ENCODE measurements at places on chromosomes 12 and 14. TPM values are rescaled to one million over a fixed set of nuclear protein-coding genes. Genes with fewer than 3 reads are reported as not detected.

The GPR84 gene
- total RNA-seq: not detected

DNA sequence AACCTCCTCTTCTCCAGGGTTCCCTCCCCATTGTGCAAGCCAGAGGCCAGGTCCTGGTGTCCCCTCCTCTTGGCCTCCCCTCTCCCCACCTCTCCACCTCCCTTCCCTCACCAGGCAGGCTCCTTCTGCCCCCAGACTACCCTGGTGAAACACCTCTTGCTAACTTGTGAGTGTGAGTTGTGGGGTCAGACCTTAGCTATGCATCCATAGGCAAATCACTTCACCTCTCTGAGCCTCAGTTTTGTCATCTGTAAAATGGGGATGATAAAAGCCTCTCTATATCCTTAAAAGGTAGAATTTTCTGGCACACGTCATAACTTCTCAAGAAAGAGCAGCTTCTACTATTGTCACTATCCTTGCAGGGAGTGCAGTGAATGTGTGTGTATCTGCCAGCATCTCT is 7.9 kb upstream of the DIO3 start:
- H3K4me3 ChIP-seq: no peak overlapping the region
- H3K4me1 ChIP-seq: peaks cover 21% of the 10 kb centered on the region
- DNase-seq: no peak
- no peak overlapping the region for H3K27ac ChIP-seq
- no peaks in the 10 kb centered on the region for H3K27me3 ChIP-seq

The AQP5 gene
- total RNA-seq: 1.2 TPM

The TPPP2 gene
- not detected for total RNA-seq

The CELA1 gene
- not detected for total RNA-seq

DNA sequence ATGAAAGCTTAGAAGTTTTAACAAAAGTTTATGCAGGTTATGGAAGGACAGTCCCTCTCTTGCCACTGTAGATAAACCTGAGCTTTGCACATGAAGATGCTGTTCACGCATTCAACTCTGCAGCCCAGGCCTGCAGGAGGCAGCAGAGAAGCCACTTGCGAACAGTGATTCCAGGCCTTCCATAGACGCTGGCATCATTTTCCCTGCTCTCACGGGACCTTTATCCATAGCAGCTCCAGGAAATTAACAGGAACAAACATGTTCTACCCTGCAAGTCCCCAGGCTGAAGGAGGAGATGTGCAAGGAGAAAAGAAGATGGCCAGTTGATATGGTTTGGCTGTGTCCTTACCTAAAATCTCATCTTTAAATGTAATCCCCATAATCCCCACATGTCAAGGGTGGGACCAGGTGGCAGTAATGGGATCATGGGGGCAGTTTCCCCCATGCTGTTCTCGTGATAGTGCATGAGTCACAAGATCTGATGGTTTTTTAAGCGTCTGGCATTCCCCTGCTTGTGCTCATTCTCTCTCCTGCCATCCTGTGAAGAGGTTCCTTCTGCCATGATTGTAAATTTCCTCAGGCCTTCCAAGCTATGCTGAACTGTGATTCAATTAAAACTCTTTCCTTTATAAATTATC is 2.0 kb downstream of the ERP27 start:
- peaks cover 20% of the 10 kb centered on the region for H3K4me1 ChIP-seq
- no peaks in the 10 kb centered on the region for H3K36me3 ChIP-seq
- H3K27ac ChIP-seq: peak overlapping the region; percentile 78
- no peaks in the 10 kb centered on the region for H3K27me3 ChIP-seq

The C12orf54 gene
- not detected for total RNA-seq

DNA sequence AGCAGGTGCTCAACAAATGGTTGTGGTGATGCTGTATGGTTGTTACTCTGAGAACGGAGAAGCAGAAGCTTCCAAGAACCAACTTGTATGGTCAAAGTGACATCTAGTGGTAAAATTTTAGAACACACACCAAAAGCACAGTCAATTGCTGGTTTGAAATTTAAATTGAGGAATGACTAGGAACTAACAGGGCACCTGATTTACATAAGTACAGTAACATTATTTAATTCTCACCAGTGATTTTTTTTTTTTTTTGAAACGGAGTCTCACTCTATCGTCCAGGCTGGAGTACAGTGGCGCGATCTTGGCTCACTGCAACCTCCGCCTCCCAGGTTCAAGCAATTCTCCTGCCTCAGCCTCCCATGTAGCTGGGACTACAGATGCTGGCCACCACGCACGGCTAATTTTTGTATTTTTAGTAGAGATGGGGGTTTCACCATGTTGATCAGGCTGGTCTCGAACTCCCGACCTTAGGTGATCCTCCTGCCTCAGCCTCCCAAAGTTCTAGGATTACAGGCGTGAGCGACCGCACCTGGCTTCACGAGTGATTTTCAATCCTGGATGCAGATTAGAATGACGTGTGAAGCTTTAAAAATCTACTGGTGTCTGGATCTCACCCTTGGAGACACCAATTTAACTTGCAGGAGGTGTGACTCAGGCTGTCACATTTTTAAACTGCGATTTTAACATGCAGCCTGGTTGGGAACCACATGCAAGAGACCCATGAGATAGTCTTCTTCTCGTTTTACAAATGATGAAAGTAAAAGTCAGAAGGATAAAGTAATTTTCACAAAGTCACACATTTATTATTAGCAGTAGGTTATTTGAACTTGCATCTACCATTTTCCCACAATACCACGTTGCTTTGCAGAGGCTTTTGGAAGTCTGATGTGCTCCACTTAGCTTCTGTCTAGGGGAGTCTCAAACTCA is 14.1 kb upstream of the NUMB start:
- H3K36me3 ChIP-seq: no peaks in the 10 kb centered on the region
- H3K4me1 ChIP-seq: peaks cover 7% of the 10 kb centered on the region
- H3K4me3 ChIP-seq: no peak overlapping the region
- no peak overlapping the region for H3K27ac ChIP-seq
- no peaks in the 10 kb centered on the region for H3K27me3 ChIP-seq

DNA sequence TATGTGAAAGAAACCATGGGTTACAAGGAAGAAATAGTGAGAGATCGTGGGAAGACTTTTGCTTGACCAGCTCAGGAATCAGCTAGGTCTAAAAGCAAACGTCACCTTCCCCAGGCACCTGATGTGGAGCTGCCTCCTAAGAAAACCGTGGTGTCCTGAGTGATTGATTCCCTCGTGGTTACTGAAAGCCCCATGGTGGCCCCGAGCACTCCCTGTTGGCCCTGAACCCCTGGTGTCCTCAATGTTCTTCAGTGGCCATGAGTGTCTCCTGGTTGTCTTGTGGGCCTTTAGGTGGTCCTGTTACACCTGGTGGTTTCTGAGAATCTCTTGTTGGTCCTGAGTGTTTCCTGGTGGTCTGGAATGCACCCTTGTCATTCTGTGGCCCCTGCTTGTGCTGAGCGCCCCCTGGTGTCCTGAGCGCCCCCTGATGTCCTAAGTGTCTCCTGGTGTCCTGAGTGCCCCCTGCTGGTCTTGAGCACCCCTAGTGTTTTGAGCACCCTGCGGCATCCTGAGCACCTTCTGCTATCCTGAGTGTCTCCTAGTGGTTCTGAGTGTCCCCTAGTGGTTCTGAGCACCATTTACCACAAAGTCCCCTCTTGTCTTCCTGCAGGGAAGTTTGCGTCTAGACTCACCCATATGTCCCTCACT is 518.7 kb downstream of the TMEM121 start:
- DNase-seq: no peak
- H3K27ac ChIP-seq: no peak overlapping the region
- no peaks in the 10 kb centered on the region for H3K4me1 ChIP-seq
- H3K4me3 ChIP-seq: no peak overlapping the region

The DNAI7 gene
- not detected for total RNA-seq

DNA sequence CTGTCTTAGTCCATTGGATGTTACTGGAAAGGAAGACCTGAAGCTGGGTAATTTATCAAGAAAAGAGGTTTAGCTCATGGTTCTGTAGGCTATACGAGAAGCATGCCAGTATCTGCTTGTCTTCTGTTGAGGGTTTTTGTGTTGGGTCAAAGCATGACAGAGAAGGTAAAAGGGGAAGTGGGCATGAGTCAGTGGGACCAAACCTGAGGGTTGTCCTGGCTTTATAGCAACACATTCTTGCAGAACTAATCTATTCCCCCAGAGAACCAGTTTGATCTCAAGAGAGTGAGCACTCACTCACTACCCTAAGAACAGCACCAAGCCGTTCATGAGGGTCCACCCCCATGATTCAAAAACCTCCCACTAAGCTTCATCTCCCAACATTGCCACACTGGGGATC is 19.0 kb upstream of the KRAS start:
- H3K4me1 ChIP-seq: peaks cover 4% of the 10 kb centered on the region
- H3K4me3 ChIP-seq: no peak overlapping the region
- no peaks in the 10 kb centered on the region for H3K27me3 ChIP-seq
- H3K36me3 ChIP-seq: no peaks in the 10 kb centered on the region

GRCh38 chr14:22338381-22338780 is 250.6 kb downstream of the DAD1 start:
- no peaks in the 10 kb centered on the region for H3K27me3 ChIP-seq
- no peak overlapping the region for H3K4me3 ChIP-seq
- H3K36me3 ChIP-seq: no peaks in the 10 kb centered on the region
- H3K27ac ChIP-seq: no peak overlapping the region
- DNase-seq: no peak
- peaks cover 3% of the 10 kb centered on the region for H3K4me1 ChIP-seq

The RASAL1 gene
- total RNA-seq: not detected

The DEGS2 gene
- total RNA-seq: 1.8 TPM

DNA sequence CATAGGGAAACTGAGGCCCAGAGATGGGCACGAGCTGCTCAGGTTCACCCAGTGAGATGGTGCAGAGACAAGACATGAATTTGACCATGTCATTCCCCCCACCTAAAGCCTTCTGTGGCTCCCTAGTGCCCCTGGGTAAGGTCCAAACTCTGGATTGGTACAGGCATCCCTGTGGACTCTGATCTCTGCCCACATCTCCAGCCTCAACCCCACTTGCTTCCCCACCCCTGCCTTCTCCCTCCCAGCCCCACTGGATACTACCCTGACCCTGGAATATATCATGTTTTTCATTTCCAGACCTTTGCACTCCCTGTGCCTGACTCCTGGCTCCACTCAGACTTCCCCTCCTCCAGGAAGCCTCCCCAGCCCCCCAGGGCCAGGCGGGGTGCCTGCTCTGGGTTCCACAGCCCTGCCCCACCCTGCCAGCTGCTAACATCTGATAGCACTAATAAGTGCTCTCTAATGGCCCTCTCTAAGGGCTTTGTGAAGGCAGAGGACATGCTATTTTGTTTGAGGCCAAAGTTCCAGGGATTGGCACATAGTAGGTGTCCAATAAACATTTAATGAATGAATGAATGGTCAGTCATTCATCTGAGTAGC is 1.1 kb upstream of the SDSL start:
- H3K27me3 ChIP-seq: no peaks in the 10 kb centered on the region
- H3K4me3 ChIP-seq: no peak overlapping the region
- peak overlapping the region; percentile 85 for H3K27ac ChIP-seq
- H3K4me1 ChIP-seq: peaks cover 10% of the 10 kb centered on the region
- peak; percentile 32 for DNase-seq

DNA sequence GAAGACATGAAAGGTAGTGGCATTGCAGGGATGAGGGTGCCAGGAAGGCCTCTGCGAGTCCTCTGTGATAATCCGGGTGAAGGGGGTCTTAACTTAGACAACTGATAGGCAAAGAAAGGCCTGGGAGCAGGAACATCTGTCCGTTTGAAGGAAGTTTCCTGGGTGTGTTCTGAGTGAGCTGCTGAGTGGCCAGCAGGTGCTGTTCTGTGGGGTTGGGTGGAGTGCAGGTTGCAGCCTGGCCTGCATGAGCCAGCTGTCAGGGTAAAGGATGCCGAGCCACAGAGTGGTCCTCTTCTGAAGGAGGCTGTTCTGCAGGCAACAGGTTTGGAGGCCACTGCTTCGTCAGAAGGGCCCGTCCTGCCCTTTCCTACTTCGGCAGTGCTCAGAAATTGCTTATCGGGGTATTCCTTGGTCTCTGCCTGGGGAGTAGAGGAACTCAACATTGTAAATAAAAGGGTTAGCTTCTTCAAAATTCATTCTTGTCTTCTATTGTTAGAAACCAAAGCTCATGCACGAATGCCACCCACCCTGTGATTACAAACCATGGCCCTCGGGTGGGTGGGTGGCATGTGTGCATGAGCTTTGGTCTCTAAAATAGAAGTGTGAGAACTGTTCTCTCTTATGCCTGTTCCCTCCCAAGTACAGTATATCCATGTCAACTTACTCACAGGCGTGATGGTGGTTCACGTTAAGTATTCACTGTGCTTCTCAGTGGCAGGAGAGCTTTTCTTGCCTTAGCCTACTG is 118.9 kb downstream of the CHST11 start:
- no peak overlapping the region for H3K4me3 ChIP-seq
- no peak overlapping the region for H3K27ac ChIP-seq
- H3K4me1 ChIP-seq: no peaks in the 10 kb centered on the region
- H3K27me3 ChIP-seq: no peaks in the 10 kb centered on the region

The GPR65 gene
- total RNA-seq: 0.04 TPM

DNA sequence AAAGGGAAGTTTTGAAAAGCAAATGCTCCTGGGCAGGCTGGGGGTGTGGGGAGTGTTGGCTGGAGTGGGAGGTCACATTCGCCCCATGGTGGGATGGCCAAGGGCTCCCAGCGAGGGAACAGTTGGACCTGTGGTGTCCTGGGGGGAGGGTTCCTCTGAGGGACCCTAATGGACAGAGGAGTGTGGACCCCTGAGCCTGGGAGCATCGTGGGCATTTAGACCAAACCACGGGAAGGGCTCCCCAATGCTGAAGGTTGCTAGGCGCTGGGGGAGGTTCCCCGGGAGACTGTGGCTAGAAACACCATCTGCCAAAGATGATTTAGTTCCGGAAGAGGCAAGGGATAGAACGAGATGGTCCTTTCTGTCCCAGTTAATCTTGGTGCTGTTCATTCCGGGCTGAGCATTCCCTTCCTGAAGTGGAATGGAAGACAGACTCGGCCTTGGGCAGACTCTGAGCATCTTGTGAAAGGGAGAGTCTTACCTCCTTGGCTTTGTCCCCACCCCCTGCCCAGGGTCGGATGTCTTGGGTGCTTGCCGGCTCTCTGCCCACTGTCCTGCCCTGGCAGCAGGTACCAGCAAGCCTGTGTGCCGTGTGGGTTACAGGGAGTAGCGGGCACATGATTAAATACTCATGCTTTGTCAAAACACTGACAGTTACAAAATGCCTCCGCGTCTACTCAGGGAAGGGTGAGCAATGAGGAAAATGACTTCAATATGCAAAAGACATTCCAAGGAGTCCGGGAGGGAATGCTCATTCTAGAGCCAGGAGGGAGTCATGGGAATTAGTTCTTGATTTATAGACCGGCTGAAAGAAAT is 215.9 kb downstream of the CACNA1C start:
- H3K4me3 ChIP-seq: no peak overlapping the region
- no peaks in the 10 kb centered on the region for H3K36me3 ChIP-seq
- peak; percentile 39 for DNase-seq
- H3K27ac ChIP-seq: peak overlapping the region; percentile 82
- peaks cover 38% of the 10 kb centered on the region for H3K4me1 ChIP-seq
- no peaks in the 10 kb centered on the region for H3K27me3 ChIP-seq

Measured in hepatocyte (in vitro differentiated cells).